Esophagus squamous epithelium (tissue), 5 donors: ENCODE measurements at places on chromosomes 1 and 21. TPM values are rescaled to one million over a fixed set of nuclear protein-coding genes. Genes with fewer than 3 reads are reported as not detected.

Gene CCDC17
- total RNA-seq: 3.6 TPM

Gene FAF1
- 64.6 TPM for total RNA-seq

Gene AMPD2
- total RNA-seq: 18.5 TPM

Gene DCDC2B
- not detected for total RNA-seq

Gene PCNX2
- 12.9 TPM for total RNA-seq
